ENCODE measurements at places on chromosomes 3 and 15. TPM values are rescaled to one million over a fixed set of nuclear protein-coding genes. Genes with fewer than 3 reads are reported as not detected.

GRCh38 chr3:122577409-122578031 is at the start of gene PARP15:
Gene PARP15, plus strand, starts transcription at chr3:122577650. Its CDS starts 18 bp downstream, at chr3:122577668.
- DNase-seq: no peak

DNA sequence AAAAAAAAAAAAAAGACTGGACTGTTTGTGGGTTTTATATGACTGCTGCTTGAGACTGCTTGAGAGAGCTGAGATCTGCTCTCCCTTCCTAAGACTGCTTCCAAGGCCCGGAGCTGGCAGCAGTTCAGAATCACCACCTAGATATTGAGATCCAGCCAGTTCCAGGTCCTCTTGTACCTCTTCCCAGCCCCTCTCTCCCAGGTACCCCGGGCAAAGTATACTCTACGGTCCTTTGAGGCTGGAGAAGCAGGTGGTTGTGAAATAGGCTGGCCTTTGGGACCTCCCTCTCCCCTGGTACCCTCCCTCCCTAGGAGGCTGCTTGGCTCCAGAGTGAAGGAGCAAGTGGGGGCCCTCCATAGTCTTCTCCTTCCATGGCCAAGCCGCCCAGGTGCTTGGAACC is 12.6 kb upstream of the BAHD1 start:
- no peak for DNase-seq

GRCh38 chr3:9135526-9135925 is 113.9 kb downstream of the SRGAP3 start:
- DNase-seq: no peak

- no peak for DNase-seq
Observed at GRCh38 chr3:112134335-112135124, 1.5 kb upstream of the GCSAM start.

GRCh38 chr3:14894085-14894484 is 53.3 kb upstream of the NR2C2 start:
- no peak for DNase-seq

The SLC12A8 gene
- 2.4 TPM for total RNA-seq

The MAP3K13 gene
- total RNA-seq: 45.7 TPM

The SLC9C1 gene
- total RNA-seq: 0.41 TPM
